HFFc6 (cell line): ENCODE measurements at places on chromosomes 13 and 19. TPM values are rescaled to one million over a fixed set of nuclear protein-coding genes. Genes with fewer than 3 reads are reported as not detected.

GRCh38 chr19:49538643-49539042 lies 10.8 kb downstream of the RCN3 start:
- DNase-seq = no peak
- no peak overlapping the region for H3K27ac ChIP-seq
- no peak overlapping the region for H3K4me3 ChIP-seq
- peaks cover 5% of the 10 kb centered on the region; the same call in 1 of the 2 replicates for H3K4me1 ChIP-seq

DNA sequence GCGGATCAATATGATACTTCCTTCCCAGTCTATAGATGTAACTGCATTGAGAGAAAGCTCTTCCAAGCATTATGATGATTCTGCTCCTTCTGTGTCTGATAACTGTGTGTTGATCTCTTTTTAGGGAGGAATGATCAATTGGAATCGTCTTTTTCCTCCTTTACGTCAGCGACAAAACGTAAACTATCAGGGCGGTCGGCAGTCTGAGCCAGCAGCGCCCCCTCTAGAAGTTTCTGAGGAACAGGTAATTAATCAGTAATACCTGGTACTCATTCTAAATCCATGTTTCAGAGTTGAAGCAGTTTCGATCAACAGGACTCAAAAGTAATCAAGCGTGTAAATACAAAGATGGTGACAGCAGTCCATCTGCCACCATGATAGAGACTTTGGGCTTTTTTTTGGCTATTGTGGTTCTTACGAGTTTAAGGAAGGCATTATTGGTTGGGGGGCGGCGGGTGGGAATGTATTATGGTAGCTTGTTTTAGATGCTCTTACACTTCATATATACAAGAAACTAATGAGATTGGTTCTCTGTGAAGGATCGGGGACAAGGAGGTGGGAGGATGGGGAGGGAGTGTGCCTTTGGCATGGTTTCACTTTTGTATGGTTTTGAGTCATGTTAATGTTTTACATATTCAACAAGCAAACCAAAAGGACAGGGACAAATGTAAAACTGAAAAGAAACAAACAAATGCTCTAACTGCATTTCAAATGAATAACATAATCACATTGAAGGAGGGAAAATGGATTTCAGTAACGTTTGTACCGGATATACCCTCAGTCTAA lies 60.7 kb upstream of the GPR183 start:
- DNase-seq = no peak
- H3K27me3 ChIP-seq = peaks cover 1% of the 10 kb centered on the region; the same call in 1 of the 2 replicates
- no peak overlapping the region for H3K27ac ChIP-seq
- H3K36me3 ChIP-seq = peaks cover 11% of the 10 kb centered on the region

GRCh38 chr13:46114613-46115012 lies 9.8 kb upstream of the CPB2 start:
- H3K4me1 ChIP-seq = no peaks in the 10 kb centered on the region
- H3K36me3 ChIP-seq = no peaks in the 10 kb centered on the region
- peaks cover 5% of the 10 kb centered on the region for H3K27me3 ChIP-seq
- DNase-seq = no peak
- no peak overlapping the region for H3K4me3 ChIP-seq

DNA sequence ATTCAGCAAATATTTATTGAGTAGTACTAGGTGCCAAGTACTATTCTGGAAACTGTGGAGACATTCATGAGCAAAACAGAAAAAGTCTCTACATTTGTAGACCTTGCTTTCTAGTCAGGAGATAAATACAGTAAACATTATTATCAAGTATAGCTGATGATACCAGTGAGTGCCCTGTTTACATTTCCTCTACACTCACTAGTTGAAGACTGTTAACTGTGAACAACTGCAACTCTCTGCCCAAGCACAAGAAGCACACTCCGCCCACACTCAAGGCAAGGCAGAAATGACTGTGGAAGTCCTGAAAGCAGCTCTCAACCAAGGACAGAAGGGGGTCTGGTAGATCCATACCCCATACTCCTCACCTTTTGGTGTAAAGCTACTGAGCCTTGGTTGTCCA lies 837.0 kb downstream of the DIAPH3 start:
- no peak overlapping the region for H3K27ac ChIP-seq
- H3K27me3 ChIP-seq = peaks cover 5% of the 10 kb centered on the region; the same call in 1 of the 2 replicates
- no peaks in the 10 kb centered on the region for H3K36me3 ChIP-seq
- H3K4me3 ChIP-seq = no peak overlapping the region

KISS1R gene
- not detected in 3 replicates for total RNA-seq

ZNF154 gene
- 0.05 to 0.11 TPM (median 0.09 TPM) in 3 replicates for total RNA-seq

KLK1 gene
- not detected in 3 replicates for total RNA-seq

ZNF579 gene
- total RNA-seq = 19.0 to 20.6 TPM (median 20.3 TPM) in 3 replicates

DNA sequence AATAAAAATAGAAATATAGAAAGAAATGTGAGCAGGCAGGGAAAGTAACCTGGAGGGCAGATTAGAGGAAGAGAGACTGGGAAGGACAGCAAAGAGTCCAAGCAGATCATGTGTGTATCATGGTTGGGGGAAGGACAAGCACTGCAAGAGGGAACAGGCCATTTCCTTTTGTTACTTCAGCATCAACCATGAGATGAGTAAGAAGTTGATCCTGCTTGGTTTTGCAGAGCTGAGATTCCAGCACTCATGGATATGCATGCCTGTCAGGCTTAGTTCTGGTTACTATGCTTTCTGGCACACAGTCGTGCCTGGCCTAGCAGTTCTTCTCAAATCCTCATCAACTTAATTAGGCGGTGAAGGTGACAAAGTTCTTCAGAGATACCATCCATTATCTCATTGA lies 18.1 kb downstream of the NALCN start:
- H3K36me3 ChIP-seq = peaks cover 12% of the 10 kb centered on the region; the same call in 1 of the 2 replicates
- H3K27ac ChIP-seq = peak overlapping the region; percentile 86
- peaks cover 74% of the 10 kb centered on the region for H3K4me1 ChIP-seq
- H3K27me3 ChIP-seq = no peaks in the 10 kb centered on the region
- peak; percentile 71 for DNase-seq
- H3K4me3 ChIP-seq = peak overlapping the region; percentile 79

GRCh38 chr13:85261757-85262346 lies 537.4 kb downstream of the SLITRK6 start:
- H3K27me3 ChIP-seq = no peaks in the 10 kb centered on the region
- DNase-seq = no peak
- H3K4me1 ChIP-seq = peaks cover 22% of the 10 kb centered on the region; the same call in 1 of the 2 replicates
- no peak overlapping the region for H3K4me3 ChIP-seq
- no peaks in the 10 kb centered on the region for H3K36me3 ChIP-seq

OLFM2 gene
- 1.9 to 7.3 TPM (median 2.6 TPM) in 3 replicates for total RNA-seq

DNA sequence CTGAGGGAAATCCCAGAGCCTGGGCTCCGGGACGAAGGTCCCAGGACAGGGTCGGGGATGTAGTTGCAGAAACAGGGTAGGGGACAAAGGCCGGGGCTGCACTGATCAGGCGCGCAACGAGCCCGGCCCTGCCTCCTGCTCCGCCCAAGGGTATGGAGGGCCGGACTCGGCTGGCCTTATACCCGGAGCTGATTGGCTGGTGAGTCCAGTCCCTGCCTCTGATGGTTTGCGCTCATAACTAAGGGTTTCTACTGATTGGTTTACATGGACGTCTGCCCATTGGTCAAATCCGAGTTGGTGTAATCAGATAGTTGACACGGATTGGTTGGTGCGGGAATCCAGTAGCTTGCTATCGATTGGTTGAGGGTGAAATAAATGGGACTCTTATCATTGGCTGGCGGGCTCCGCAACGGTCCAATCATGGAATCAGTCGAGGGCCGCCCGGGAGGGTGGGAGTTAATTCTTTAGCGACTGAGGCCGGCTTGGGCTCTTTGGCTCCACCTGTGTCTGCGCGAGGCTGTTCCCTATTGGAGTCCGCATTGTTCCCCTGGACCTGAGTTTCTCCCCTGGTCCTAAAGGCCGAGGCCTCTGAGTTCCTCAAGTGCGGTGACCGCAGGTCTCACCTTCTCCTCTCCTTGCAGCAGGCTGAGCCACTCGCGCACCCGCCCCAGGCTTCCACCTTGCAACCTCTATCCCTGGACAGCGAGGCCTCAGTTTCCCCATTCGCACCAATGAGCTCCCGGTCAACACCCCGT lies 570 bp upstream of the MPND start:
- peak overlapping the region; percentile 82 for H3K27ac ChIP-seq
- H3K36me3 ChIP-seq = no peaks in the 10 kb centered on the region
- peaks cover 16% of the 10 kb centered on the region for H3K4me1 ChIP-seq
- DNase-seq = peak; percentile 100
- H3K4me3 ChIP-seq = peak overlapping the region; percentile 93
- H3K27me3 ChIP-seq = peaks cover 2% of the 10 kb centered on the region

- H3K27me3 ChIP-seq = peaks cover 41% of the 10 kb centered on the region
- peak overlapping the region; percentile 91 for H3K4me3 ChIP-seq
- no peak overlapping the region for H3K27ac ChIP-seq
- no peaks in the 10 kb centered on the region for H3K36me3 ChIP-seq
Measured at GRCh38 chr19:50556282-50557008, 11.8 kb downstream of the LRRC4B start.
